CD8-positive, alpha-beta memory T cell (primary cell): ENCODE measurements at places on chromosomes 11 and 22. TPM values are rescaled to one million over a fixed set of nuclear protein-coding genes. Genes with fewer than 3 reads are reported as not detected.

SYCE3 gene
- total RNA-seq: not detected

GRCh38 chr11:63888170-63889086, 28.5 kb downstream of the RCOR2 start:
- no peaks in the 10 kb centered on the region for H3K27me3 ChIP-seq
- peak overlapping the region; percentile 77 for H3K4me3 ChIP-seq
- H3K27ac ChIP-seq: peak overlapping the region; percentile 85
- H3K4me1 ChIP-seq: peaks cover 73% of the 10 kb centered on the region
- peak; percentile 81 for DNase-seq

GRCh38 chr11:11555208-11555607, 66.6 kb downstream of the GALNT18 start:
- H3K4me1 ChIP-seq: no peaks in the 10 kb centered on the region
- no peak for DNase-seq
- H3K4me3 ChIP-seq: no peak overlapping the region
- H3K27me3 ChIP-seq: no peaks in the 10 kb centered on the region
- H3K27ac ChIP-seq: no peak overlapping the region

DNA sequence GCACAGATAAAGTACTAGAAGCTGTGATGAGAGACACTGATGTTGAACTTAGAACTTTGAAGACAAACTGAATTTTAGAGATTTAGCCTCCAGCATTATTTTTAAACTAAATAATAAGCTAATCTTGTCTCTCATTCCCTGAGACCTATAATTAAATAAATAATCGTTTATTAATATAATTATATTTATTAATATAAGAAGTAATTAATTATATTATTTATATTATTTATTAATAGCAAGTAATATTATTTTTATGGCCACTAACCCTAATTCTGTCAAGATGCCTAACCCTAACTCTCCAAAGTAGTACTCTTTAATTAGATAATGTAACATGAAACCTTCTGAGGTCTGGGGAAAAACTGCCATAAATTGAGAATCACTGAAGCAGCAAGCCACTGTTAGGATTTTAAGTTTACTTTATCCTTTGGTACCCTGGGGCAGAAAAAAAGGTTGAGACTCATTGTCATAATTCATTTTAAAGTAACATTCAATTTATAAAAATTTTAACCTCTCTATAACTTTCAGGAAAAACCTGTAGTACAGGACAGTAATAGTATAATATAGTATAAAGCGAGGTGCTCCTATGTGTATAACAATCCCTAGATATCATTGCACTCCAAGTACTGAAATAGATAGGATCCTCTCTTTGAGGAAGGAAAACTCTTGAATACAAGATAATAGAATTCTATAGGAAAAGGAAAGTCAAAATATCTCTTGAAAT, 85.4 kb downstream of the TTC28 start:
- peaks cover 4% of the 10 kb centered on the region for H3K27me3 ChIP-seq
- DNase-seq: no peak
- H3K4me1 ChIP-seq: no peaks in the 10 kb centered on the region
- no peak overlapping the region for H3K27ac ChIP-seq
- H3K36me3 ChIP-seq: no peaks in the 10 kb centered on the region

- H3K4me1 ChIP-seq: no peaks in the 10 kb centered on the region
- no peaks in the 10 kb centered on the region for H3K27me3 ChIP-seq
- H3K4me3 ChIP-seq: no peak overlapping the region
- no peak for DNase-seq
Measured at GRCh38 chr11:108601150-108601549, 7.6 kb upstream of the EXPH5 start.

CHST1 gene
- total RNA-seq: 0.94 TPM

CYB5R3 gene
- total RNA-seq: 70.9 TPM

OR10A4 gene
- total RNA-seq: not detected

GRCh38 chr11:31782257-31782656, 28.9 kb downstream of the PAX6 start:
- H3K4me1 ChIP-seq: no peaks in the 10 kb centered on the region
- H3K27me3 ChIP-seq: no peaks in the 10 kb centered on the region
- no peak overlapping the region for H3K4me3 ChIP-seq

GRCh38 chr22:40265783-40266182, 80.5 kb upstream of the ADSL start:
- peaks cover 33% of the 10 kb centered on the region for H3K36me3 ChIP-seq
- H3K4me1 ChIP-seq: peaks cover 32% of the 10 kb centered on the region
- H3K4me3 ChIP-seq: no peak overlapping the region
- no peak overlapping the region for H3K27ac ChIP-seq
- H3K27me3 ChIP-seq: no peaks in the 10 kb centered on the region
- DNase-seq: no peak

DNA sequence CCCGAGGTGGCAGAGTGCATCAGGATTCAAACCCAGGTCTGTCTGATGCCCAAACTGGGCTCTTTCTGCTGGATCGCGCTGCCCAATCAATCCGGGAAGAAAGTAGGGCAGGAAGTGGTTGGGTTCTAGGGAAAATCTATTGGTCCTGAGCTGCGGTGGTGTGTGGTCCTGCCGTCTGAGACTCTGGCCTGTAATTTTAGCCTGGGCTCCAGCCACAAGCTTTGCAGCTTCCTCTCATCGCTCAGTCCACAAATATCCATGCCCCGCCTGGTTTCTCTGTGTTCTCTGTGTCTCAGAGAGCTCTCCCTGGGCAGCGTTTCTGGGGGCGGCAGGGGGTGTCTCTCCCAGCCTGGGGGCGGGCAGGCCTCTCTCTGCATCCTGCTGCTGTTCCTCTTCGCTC, 18.7 kb downstream of the CACNG2 start:
- H3K4me1 ChIP-seq: no peaks in the 10 kb centered on the region
- peaks cover 20% of the 10 kb centered on the region for H3K27me3 ChIP-seq

DNA sequence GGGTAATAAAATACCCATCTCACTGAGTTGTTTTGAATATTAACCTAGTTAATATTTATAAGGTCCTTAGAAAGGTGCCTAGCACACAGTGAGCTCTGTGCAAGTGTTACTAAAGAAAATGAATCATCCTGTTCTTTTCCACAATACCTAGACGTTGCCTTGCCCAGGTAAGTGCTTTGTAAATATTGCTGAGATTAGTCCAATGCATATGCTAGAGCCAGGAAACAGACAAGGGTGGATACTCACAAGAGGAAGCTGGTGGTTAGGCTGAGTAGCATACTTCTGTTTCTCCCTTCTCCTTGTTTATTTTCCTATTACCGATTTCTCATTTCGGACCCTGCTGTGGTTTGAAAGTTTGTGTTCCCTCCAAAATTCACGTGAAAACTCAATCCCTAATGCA, 58.1 kb upstream of the BARX2 start:
- H3K27ac ChIP-seq: no peak overlapping the region
- H3K36me3 ChIP-seq: no peaks in the 10 kb centered on the region
- no peak overlapping the region for H3K4me3 ChIP-seq
- no peaks in the 10 kb centered on the region for H3K4me1 ChIP-seq
- H3K27me3 ChIP-seq: no peaks in the 10 kb centered on the region
- DNase-seq: no peak

- no peak overlapping the region for H3K27ac ChIP-seq
- no peak overlapping the region for H3K4me3 ChIP-seq
- H3K4me1 ChIP-seq: no peaks in the 10 kb centered on the region
- H3K27me3 ChIP-seq: peaks cover 20% of the 10 kb centered on the region
- DNase-seq: no peak
Measured at GRCh38 chr22:30804626-30805025, 110.0 kb downstream of the OSBP2 start.

CDC42BPG gene
- total RNA-seq: 2.3 TPM

DNA sequence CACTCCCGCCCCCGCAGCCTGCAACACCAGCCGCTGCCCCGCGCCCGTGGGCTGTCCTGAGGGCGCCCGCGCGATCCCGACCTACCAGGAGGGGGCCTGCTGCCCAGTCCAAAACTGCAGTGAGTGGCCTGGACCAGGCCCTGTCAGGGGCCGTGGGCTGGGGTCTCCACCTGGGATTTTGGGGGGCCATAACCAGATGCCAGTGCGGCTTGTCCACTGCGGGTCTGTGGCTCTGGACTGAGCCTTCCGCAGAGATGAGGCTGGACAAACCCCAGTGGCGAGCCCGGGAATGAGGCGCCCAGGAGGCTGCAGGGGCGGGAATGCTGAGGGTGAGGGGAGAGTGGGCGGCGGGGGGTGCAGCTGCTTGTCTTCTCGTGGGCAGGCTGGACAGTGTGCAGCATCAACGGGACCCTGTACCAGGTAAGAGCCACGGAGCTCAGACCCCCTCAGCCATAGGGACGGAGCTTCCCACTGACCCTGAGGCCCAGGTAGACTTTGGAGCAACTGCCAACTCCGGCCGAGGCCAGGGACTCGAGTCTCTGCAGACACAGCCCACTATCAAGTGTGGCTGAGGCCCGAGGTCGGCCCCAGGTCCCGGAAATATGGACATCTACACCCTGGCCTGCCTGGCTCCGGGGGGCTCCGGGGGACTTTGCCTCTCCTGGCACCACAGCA, 24.8 kb upstream of the MUC5B start:
- H3K4me3 ChIP-seq: no peak overlapping the region
- no peak overlapping the region for H3K27ac ChIP-seq
- no peaks in the 10 kb centered on the region for H3K27me3 ChIP-seq
- no peak for DNase-seq
- no peaks in the 10 kb centered on the region for H3K4me1 ChIP-seq
- no peaks in the 10 kb centered on the region for H3K36me3 ChIP-seq

DNA sequence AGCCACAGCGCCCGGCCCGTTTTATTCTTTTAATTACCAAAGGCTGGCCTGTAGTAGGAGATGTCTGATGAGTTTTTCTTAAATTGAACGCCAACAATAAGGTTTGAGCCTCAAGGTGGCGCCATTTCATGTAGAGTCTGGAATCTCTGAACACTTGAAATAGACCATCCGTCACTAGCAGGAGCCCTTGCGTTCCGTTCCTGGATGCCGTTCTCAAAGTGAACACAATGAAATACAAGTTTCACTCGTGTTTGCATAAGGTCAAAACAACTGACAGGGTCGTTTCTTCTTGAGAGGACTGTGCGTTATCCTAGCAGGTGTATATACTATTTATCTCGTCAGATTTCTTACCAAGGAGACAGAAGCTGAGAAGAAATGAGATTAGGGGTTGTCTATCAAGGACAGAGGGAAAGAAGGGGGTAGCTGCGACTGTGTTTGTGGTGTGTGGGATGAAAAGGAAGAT, 18.7 kb upstream of the SCGB1D1 start:
- H3K4me1 ChIP-seq: peaks cover 4% of the 10 kb centered on the region
- DNase-seq: peak; percentile 58
- no peaks in the 10 kb centered on the region for H3K36me3 ChIP-seq
- peaks cover 6% of the 10 kb centered on the region for H3K27me3 ChIP-seq
- no peak overlapping the region for H3K4me3 ChIP-seq

- no peak overlapping the region for H3K4me3 ChIP-seq
- H3K36me3 ChIP-seq: no peaks in the 10 kb centered on the region
- no peak overlapping the region for H3K27ac ChIP-seq
- no peaks in the 10 kb centered on the region for H3K27me3 ChIP-seq
Measured at GRCh38 chr11:45210846-45211245, 64.4 kb downstream of the PRDM11 start.

- no peak for DNase-seq
- no peaks in the 10 kb centered on the region for H3K4me1 ChIP-seq
- no peaks in the 10 kb centered on the region for H3K27me3 ChIP-seq
- no peak overlapping the region for H3K27ac ChIP-seq
- H3K4me3 ChIP-seq: no peak overlapping the region
Measured at GRCh38 chr22:43777286-43777685, 34.8 kb downstream of the EFCAB6 start.

DNA sequence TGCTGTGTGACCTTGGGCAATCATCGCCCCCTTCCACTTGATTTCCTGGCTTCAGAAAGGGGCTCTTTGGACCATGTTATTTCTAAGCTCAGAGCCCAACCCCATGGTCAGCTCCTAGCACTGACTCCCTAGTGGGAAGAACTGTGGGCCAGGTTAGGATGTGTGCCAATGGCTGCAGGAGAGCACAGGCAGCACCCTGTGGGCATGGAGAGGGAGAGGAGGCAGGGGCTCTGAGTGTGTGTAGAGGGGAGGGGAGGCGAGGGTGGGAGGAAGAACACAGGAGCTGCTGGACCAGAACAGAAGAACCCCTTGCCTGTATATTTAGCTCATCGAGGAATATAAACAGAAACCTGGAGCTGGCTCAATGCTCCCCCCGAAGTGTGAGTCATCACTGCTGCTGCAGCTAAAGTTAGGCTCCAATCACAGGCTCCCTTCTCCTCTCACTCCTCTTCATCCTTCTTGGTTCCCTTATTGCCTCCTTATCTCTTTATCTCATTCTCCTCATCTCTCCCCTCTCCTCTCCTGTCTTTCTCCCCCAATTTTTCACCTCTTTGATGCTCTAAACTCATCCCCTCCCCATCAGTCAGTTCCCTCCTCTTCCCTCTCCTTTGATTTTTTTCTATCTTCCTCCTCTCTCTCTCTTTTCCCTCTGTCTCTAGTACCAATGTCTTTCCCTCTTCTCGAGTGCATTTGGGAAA, 14.5 kb upstream of the RPS19BP1 start:
- no peak overlapping the region for H3K27ac ChIP-seq
- DNase-seq: no peak
- no peaks in the 10 kb centered on the region for H3K27me3 ChIP-seq
- peaks cover 24% of the 10 kb centered on the region for H3K4me1 ChIP-seq

DNA sequence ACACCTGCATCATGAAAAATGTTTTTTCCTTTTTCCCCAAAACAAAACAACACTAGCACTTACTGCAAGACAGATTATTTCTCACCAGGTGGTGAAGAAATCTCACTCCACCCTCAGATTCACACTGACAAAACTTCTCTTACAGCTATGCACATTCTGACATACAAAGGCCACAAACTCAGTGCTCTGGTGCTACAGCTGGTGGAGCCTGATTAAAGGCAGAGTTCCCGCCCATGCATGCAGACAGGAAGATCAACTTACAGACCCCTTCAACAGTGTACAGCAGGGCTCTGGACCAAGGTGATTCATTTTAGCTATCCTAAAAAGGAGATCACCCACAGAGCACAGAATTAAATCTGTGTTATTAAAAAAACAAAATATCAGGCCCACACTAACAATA, 112.6 kb downstream of the CADM1 start:
- H3K4me3 ChIP-seq: no peak overlapping the region
- no peak overlapping the region for H3K27ac ChIP-seq
- H3K4me1 ChIP-seq: no peaks in the 10 kb centered on the region

FAM76B gene
- total RNA-seq: 33.9 TPM

LDLRAD3 gene
- 0.09 TPM for total RNA-seq

SF3A1 gene
- total RNA-seq: 235 TPM

DNA sequence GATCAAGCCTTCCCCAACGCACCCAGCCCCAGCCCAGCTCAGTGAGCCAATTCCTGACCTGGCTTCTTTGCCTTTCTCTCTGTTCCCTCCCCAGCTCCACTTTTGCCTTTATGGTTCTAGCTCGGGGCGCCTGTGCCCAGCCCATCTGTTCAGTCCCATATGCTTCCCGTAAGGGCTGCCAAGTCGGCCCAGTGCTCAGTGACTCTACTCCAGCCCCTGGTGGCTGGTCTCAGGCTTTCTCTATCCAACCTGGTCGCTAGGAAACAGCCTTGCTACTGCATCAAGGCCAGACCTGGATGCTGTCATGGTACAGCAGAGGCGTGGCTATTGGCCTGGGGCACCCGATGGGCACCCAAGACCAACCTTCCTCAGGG, 178.0 kb downstream of the DSCAML1 start:
- H3K36me3 ChIP-seq: no peaks in the 10 kb centered on the region
- no peak overlapping the region for H3K27ac ChIP-seq
- H3K4me3 ChIP-seq: no peak overlapping the region
- H3K27me3 ChIP-seq: no peaks in the 10 kb centered on the region
- no peak for DNase-seq
- H3K4me1 ChIP-seq: no peaks in the 10 kb centered on the region

- no peak overlapping the region for H3K4me3 ChIP-seq
- no peak overlapping the region for H3K27ac ChIP-seq
- H3K36me3 ChIP-seq: peaks cover 8% of the 10 kb centered on the region
- H3K27me3 ChIP-seq: no peaks in the 10 kb centered on the region
Measured at GRCh38 chr11:35810045-35810645, 133.7 kb upstream of the LDLRAD3 start.
